ENCODE measurements at places on chromosomes 12 and 14.
A peak's percentile ranks its signal among the peaks of the same experiment; 100 is the strongest.

GRCh38 chr14:99946652-99947489 lies 118.4 kb upstream of the EVL start:
- peak; percentile 17 for DNase-seq

DNA sequence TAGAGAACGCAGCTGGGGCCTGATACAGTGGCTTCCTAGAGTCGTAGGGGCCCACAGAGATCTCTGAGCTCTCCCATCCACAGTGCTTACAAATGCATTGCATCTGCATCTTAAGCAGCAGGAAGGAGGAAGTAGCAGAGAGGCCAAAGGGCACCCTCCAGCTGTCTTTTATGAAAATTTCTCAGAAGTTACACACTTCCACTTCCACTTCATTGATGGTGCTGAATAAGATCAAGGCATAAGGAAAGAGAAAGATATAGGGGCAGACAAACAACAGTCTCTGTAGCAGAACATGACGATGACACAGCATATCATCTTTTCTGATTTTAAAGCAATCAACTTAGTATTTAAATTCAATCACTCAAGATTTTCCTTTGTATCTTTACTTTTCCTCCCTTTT lies 51.6 kb upstream of the ABCC9 start:
- DNase-seq = no peak

- DNase-seq = peak; percentile 88
These were observed 40.5 kb downstream of the KCNA5 start for GRCh38 chr12:5083955-5084849.

DNA sequence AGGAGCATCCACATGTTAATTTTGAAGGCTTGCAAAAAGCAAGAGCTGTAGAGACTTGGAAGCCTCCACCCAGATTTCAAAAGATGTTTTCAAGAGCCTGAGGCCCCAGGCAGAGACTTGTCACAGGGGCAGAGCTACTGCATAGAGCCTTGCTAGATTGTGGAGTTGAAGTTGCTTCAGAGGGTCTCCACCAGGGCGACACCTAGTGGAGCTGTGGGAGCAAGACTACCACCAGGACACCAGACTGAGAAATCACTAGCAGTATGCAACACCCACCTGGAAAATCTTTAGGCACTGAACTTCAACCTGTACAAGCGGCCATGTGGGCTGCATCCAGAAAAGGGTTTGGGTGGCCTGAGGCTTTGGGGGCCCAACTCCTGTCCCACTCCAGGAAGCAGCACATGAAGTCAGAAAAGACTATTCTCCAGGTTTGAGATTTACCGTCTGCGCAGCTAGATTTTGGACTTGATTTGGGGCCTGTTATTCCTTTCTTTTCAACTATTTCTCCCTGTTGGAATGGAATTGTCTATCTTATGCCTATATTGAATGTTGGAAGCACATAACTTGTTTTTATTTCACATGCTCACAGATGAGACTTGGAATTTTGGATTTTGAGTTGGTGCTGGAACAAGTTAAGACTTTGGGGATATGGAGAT lies 508.6 kb downstream of the FLRT2 start:
- DNase-seq = peak; percentile 57

DNA sequence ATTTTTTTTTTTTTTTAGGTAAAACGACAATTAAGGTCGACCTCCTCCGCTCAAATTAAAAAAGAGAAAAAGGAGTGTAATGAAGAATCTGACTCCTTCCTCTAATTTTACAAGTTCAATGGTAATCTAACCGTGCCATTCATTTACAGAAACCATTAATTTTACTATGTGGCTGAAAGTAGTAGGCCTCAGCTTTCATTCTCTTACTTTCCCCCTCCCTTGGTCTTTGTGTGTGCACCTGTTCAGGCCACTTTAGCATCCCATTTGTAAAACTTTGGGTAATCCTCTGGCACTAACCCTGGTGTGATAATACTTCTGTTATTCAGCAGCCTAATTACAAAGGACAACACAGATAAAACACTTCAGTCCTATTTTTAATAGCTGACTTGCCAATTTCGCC lies 128.1 kb downstream of the ASCL1 start:
- DNase-seq = no peak

GRCh38 chr12:130984183-130985058 lies 30.7 kb downstream of the ADGRD1 start:
- no peak for DNase-seq

GRCh38 chr12:109209082-109209481 lies 92.7 kb downstream of the ACACB start:
- DNase-seq = no peak

DNA sequence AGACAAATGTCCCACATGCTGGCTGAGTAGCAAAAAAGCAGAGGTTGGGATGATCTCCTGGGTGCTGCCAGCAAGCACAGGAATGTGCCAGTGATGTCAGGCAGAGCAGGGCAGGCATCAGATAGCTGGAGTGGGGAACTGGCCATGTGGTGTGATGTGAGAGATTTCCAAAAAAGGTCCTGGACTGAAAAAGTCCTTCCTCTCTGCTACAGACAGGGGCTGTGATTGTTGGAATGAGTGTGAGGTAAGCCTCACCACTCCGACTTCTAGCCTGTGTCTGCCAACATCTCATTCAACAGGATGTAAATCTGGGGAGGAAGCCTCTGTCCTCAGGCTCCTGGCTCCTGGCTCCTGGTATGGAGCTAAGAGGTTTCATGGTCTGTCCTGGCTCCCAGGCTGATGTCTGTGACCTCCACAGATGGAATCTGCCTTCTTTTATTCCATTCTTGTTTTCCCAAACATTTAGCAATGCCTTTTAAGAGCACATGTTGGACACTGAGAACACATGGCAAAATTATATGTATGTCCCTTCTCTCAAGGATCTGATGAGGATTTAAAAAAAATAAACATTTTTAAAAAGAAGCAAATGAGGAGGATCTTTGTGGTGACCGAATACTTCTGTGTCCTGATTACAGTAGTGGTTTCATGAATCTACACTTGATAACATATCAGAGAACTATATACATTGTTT lies 50.1 kb upstream of the STK38L start:
- peak; percentile 99 for DNase-seq

DNA sequence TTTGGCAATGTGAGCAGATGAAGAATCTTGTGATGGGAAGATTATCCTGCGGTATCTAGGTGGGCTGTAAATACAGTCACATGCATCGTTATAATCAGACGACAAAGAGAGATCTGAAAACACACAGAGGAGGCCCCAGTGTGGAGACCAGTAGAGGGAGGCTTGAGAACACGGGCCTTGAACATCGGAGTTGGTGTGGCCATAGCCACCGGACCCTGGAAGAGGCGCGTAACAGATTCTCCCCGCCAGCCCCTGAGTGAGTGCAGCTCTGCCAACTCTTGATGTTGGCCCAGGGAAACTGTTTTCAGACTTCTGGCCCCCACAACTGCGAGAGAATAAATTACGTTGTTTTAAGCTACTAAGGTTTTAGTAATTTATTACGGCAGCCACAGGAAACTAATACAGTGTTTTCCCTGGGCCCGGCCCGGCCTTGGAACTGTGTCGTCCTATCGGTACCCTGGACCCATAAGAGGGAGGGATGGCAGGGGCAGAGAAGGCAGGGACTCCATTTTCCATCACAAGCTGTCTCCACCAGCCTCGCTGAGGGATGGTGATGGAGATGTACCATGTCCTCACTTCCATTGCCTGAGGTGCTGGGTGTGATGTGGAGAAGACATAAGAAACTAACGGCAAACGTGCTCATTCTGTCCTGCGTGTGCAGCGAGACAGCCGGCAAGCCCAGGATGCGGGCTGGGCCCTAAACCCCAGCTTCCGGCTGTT lies 91.6 kb downstream of the NTF3 start:
- no peak for DNase-seq

DNA sequence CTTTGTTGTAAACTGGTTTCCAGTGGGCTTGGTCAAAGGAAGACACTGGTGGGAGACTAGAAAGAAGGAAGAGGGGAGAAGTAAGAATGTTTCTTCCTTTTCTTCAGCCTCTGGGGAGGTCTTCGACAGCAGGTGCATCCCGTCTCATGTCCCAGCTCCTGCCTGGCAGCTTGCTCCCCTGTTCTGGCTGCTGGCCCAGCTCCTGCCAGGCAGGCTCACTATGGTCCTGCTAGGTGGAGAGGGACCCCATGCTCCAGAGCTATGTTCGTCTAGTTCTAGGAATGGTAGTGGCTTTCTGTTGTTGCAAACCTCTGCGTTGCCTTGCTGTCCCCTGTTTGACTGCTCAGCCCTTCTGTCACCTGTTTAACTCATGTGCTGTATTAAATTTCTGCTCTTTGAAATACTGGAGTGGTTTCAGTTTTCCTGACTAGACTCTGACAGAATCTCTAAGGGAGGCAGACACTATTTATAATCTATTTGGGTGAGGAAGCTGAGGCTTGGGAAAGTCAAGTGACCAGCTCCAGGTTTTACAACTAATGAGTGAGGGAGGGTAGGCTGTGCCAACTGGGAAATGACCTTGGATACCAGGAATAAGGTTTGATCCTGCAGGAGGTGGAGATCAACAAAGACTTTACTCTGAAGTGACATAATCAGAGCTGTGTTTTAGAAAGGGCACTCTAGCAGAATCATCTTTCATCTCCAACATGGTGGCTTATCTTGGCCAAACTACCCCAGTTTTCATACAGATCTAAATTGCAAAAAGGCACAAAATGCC lies 94.7 kb upstream of the DDHD1 start:
- DNase-seq = no peak

GRCh38 chr14:104085032-104085888 lies at the start of gene ASPG:
Gene ASPG (plus strand): TSS chr14:104085700. CDS start chr14:104085771, 71 bp downstream.
- no peak for DNase-seq

GRCh38 chr12:101803978-101804377 lies 26.8 kb downstream of the GNPTAB start:
- DNase-seq = no peak

GRCh38 chr12:1517007-1517406 lies 77.4 kb downstream of the FBXL14 start:
- DNase-seq = peak; percentile 93

GRCh38 chr14:33357225-33358010 lies 418.7 kb downstream of the NPAS3 start:
- DNase-seq = no peak

GRCh38 chr12:123223241-123223668 lies 9.7 kb downstream of the MPHOSPH9 start:
- peak; percentile 35 for DNase-seq

GRCh38 chr14:91585856-91586255 lies 75.7 kb upstream of the PPP4R3A start:
- no peak for DNase-seq

DNA sequence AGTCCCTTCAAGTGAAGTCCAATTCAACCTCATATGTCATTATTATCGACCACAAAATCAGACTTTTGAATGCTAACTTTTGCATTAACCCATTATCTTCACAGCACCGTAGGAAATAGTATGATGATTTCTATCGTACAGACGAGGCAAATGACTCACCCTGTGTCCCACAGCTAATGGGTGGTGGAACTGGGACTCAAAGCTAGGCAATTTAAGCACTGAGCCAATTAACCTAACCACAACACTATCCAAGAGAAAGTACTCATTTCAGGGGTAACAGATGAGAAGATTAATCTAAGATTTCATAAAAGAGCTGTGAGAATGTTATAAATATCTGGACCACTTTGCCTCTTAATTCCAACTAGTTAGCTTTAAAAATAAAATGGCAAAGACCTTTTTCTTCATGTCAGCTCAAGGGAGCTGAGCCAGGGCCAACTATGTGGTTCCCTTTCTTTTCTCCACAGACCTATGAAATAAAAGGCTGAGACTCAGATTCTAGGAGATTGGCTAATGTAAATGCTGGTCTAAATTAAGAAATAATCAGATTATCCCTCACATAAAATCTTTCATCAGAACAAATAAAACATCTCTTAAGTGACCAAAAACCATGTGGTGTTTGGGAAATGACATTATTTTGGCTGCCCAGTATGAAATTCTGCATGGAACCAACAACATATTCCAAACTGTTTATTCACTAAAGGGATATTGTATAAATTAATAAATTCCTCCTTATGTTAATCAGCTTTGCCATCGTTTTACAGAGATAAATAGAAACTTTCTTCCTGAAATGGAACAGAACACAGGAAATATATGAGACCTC lies 4.9 kb downstream of the PTGER2 start:
- DNase-seq = no peak

DNA sequence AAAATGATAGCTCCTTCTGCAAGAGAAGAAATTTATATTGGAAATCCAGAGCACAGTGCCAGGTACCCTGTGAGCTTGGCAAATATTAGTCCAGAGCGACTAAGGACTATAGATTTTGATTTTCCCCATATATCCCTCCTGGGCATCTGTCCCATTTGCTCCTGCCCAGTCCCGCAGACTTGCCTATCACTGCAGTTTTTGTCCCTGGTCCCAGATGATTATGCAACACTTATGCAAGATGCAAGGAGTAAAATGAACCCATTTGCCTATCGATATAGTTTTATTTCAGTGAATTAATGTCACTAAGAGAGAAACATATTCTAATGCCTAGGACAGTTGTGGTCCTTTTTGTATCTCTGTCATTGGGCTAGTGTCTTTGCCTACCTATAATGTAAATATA lies 215.9 kb upstream of the BMP4 start:
- no peak for DNase-seq

GRCh38 chr12:30980955-30981662 lies 54.6 kb downstream of the TSPAN11 start:
- DNase-seq = no peak

DNA sequence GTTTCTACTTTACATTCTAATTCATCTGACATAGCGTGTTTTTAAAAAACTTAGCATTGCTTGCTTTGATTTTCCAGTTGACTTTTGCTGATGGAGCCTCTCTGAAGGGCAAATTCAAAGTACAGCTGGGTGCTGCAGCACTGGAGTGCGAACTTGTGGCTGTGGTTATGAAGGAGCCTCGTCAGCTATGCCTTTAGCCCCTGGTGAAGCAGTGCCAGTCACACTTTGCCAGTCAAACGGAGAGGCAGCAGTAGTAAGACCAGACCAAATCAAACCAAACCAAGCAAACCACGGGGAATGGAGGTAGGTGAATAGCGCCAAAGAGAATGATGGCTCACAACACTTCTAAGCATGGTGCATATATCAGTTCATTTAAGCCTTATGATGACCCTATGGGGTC lies 15.1 kb upstream of the SLC38A2 start:
- no peak for DNase-seq

- no peak for DNase-seq
These were observed 756 bp upstream of the CIDEB start for GRCh38 chr14:24308342-24309124.

- DNase-seq = peak; percentile 99
These were observed 87.7 kb downstream of the C12orf75 start for GRCh38 chr12:105418229-105418628.

All from fibroblast of skin of back (primary cell).